ENCODE measurements at places on chromosomes 16 and 17.

DNA sequence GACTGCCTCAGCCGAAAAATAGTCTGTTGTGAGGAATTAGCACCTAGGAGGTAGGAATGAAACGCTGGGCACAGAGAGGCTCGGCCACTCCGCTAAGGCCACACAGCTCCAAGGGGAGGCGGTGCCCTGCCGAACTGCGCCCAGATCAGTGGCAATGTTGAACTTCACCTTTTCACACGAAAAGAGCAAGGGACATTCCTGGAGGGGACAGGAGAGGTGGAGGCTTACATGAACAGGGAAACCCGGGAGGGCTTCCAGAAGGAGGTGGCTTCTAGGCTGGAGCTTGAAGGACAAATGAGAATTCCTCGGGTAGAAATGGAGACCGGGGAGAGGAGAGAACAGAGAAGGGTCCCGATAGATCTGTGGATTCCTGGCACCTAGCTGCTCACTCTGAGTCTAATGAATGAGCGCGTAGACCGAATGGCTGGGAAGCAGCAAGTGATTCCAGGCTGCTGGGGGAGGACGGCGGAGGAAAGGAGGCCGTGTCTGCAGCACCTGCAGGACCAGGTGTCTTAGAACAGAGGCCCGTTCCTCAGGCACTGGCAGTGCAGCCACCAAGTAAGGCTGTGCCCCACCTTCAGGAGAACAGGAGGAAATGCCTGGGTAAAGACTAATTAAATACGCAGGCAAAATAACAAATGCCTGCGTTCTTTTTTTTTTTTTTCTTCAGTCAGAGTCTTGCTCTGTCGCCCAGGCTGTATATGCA is 722 bp upstream of the SLC38A10 start:
- no peak for DNase-seq

- DNase-seq, result no peak
Observed at GRCh38 chr16:72884037-72884436, 163.9 kb downstream of the ZFHX3 start.

- no peak for DNase-seq
Observed at GRCh38 chr16:4092547-4093265, 23.5 kb downstream of the ADCY9 start.

DNA sequence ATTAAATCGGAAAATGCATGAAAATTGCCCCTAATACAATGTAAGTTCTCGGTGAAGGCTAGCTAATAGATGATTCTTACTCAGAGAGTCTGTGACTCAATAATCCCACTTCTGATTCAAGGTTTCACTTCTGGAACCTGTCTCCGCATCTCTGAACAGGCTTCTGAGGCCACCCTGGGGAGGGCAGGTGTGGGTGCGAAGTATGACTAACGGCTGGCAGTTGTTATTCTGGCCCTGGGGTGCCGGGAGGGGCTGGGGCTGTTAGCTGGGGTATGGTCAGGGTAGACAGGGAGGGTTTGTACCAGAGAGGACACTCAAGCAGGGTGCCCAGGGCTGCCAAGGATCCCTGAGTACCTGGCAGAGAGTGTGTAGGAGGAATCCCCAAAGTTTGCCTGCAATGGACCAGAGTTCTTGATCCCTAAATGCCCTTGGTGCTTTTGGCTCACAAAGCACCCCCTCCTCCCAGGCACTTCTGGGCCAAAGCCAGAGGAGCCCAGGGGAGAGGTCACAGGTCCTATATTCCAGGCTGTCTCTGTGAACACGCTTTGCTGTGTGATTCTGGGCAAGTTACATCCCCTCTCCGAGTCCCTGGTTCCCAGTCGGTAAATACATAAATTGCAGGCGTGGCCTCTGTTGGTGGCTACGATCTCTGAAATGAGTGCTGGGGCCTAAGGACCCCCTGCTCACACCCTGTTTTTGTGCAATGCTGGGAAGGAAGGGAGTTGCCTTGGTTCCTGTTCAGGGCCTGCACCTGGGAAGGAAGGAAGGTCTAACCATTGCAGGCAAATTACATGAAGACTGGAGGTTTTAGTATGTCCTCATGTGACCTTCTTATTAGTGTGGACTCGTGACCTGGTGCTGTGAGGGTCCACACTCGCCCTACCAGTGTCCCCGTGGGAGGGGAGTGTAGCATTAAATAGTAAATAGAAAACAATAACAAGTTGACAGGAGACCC is 49.9 kb upstream of the CPNE2 start:
- no peak for DNase-seq

- DNase-seq, result no peak
Observed at GRCh38 chr16:67443265-67443664, 12.3 kb downstream of the HSD11B2 start.

DNA sequence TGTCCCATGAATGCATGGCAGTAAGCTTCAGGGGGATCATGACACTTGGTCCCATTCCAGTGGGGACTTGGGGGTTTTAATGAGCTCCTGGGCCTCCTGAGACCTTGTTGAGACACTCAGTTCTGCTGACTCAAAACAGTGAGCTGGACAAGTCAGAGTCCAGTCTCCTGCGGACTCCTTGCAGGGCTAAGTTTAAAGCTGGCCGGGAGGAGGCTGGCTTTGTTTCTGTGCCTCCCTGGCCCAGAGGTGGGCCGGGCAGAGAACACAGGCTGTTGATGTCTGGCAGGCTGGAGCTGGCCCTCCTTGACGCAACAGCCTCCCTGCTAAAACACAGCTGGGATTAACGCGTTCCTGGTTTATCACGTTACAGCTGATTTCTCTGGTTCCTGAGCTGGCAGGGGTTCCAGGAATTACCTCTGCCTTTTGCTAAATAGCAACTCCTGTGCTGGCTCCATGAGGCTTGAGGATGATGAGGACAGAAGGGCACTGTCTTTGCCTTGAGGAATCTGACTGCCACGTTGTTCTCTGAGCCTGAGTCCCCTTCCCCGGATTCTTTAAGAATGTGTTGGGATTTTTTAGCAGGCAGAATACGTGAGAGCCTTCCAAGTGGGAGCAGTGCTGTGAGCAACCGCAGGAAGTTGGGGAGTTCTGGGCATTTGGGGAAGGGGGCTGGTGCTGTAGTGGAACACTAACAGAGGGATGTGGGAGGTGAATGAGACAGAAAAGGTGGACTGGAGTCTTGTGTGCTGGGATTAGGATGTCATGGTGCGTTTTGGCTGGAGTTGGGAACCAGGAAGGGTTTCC is 2.0 kb downstream of the GPT2 start:
- no peak for DNase-seq

Data from right lung (tissue), 10 donors.